ENCODE measurements at places on chromosomes 3 and 15.

DNA sequence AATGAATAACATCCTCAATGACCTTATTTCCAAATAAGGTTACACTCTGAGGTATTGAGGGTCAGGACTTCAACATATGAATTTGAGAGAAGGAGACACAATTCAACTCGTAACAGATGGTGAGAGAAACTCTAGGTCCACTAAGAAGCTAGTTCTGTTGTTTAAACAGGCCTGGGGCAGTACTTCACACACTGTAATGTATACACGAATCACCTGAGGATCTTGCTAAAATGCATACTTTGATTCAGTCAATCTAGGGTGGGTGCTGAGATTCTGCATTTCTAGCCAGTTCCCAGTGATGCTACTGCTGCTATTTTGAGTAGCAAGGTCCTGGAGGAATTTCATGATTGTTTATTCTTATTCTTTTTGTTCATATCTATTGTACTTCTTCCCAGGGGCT lies 186.8 kb downstream of the SATB1 start:
- DNase-seq, result no peak

GRCh38 chr3:9295007-9295406 lies 45.6 kb upstream of the SRGAP3 start:
- no peak for DNase-seq

GRCh38 chr3:183875411-183875810 lies 9.3 kb downstream of the PARL start:
- no peak for DNase-seq

- no peak for DNase-seq
Measured at GRCh38 chr15:55237219-55238130, 40.7 kb upstream of the RSL24D1 start.

- DNase-seq, result no peak
Measured at GRCh38 chr3:53337167-53337940, 10.0 kb downstream of the DCP1A start.

- no peak for DNase-seq
Measured at GRCh38 chr15:90588427-90588826, 58.7 kb downstream of the CRTC3 start.

- DNase-seq, result no peak
Measured at GRCh38 chr15:58258501-58259292, 120.5 kb downstream of the AQP9 start.

- no peak for DNase-seq
Measured at GRCh38 chr3:126350502-126351085, 6.6 kb downstream of the KLF15 start.

GRCh38 chr15:69626095-69627066 lies 173.8 kb downstream of the RPLP1 start:
- no peak for DNase-seq

DNA sequence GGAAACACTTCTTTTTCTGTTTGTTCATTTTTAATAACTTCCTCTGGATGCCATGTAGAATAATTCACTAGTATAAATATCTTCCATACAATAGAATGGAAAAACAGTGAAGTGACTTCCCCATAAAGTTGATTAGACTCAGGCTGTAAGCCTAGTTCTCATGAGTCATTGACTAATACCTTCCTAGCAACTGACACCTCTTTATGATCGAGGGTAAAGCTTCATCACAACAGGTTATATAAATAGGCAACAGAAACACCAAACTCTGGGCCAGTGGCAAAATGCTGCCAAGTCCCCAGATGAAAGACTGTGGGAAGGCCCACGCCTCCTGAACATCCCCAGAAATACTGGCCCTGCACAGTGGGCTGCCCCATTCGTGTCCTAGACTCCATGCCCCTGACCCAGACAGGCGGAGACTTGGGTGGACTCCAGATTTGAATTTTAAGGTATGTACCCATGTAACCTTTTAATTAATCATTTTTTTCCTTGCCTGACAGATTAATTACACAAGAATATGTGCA lies 71.3 kb upstream of the TBC1D23 start:
- DNase-seq, result no peak

Data from omental fat pad (tissue), 4 donors.